ENCODE measurements at places on chromosomes 5 and 9. TPM values are rescaled to one million over a fixed set of nuclear protein-coding genes. Genes with fewer than 3 reads are reported as not detected.

- H3K36me3 ChIP-seq, result no peaks in the 10 kb centered on the region
- no peak overlapping the region for H3K27ac ChIP-seq
- no peaks in the 10 kb centered on the region for H3K4me1 ChIP-seq
- no peak for DNase-seq
- no peak overlapping the region for H3K4me3 ChIP-seq
These were observed 500.2 kb upstream of the CDH6 start for GRCh38 chr5:30693326-30693725.

- no peaks in the 10 kb centered on the region for H3K27me3 ChIP-seq
- H3K36me3 ChIP-seq, result no peaks in the 10 kb centered on the region
- no peak overlapping the region for H3K27ac ChIP-seq
- DNase-seq, result no peak
These were observed 78.2 kb downstream of the GOLM1 start for GRCh38 chr9:86021166-86021565.

DNA sequence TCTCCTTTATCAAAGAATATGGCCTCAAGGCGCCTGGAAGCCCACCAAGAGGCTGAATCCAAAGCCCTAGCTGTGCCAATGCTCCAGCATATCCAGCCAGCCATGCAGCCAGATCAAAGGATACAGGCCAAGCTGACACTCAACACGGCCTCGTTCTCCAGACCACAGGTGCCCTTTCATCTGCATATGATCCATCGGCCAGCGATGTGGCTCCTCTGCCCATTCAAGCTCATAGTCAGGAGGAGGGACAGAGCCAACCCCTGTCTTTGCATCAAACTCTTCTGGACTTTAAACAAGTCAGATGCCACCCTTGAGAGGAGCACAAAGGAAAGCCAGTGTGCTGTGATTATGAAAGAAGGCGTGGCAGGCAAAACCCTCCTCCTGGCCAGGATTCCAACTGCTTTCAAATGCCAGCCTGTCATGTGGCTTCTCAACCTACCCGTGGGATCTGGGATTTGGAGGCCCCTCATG is 42.5 kb downstream of the ADAM19 start:
- H3K27me3 ChIP-seq, result no peaks in the 10 kb centered on the region
- no peak for DNase-seq

DNA sequence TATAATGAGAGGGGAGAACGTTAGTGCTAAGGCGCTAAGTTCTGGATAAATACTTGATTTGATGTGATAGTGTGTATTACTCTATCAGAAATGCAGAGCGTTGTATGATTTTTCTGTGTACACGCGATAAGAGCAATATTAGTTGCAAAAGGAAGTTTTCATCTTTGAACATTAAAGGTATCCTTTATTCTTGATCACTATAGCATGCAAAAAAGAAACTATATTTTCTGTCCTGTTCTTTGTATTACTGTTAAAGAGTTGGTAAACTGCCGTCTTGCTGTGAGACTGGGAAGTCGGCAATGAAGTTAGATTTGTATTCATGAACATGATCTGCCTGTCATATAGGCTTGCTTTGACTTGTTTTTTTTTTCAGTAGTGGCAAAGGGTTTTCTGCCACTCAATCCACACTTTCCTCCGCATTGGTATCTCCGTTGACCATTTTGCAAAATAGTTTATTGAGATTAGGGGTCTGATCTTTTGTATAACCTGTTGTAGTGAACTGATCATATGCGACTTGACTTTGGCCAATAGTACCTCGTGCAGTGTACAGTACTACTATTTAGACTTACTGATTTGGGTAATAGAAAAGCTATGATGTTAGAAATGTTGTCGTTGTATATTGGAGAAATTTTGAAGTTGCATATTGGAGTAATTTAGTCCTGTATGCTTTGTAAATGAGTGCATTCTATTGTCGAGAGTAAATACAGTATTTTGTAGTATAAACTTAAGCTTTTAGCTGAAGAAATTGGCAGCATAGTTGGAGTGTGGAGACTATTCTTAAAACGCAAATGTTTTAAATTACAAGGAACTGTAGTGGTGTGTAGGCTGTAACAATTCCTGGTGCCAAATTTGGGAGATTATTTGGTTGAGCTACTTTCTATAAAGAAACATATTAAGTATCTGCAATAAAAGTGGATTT is 1.7 kb downstream of the DENND4C start:
- H3K36me3 ChIP-seq, result no peaks in the 10 kb centered on the region
- H3K27ac ChIP-seq, result peak overlapping the region; percentile 79
- H3K4me3 ChIP-seq, result peak overlapping the region; percentile 97
- no peaks in the 10 kb centered on the region for H3K4me1 ChIP-seq
- no peaks in the 10 kb centered on the region for H3K27me3 ChIP-seq

- DNase-seq, result no peak
- no peak overlapping the region for H3K27ac ChIP-seq
- H3K27me3 ChIP-seq, result no peaks in the 10 kb centered on the region
These were observed 1.3 kb downstream of the DMRT1 start for GRCh38 chr9:842635-843426.

- H3K36me3 ChIP-seq, result no peaks in the 10 kb centered on the region
- no peak overlapping the region for H3K27ac ChIP-seq
- no peaks in the 10 kb centered on the region for H3K4me1 ChIP-seq
- DNase-seq, result no peak
- H3K4me3 ChIP-seq, result no peak overlapping the region
- H3K27me3 ChIP-seq, result no peaks in the 10 kb centered on the region
These were observed 1325.0 kb upstream of the DMAC1 start for GRCh38 chr9:9124616-9125015.

DNA sequence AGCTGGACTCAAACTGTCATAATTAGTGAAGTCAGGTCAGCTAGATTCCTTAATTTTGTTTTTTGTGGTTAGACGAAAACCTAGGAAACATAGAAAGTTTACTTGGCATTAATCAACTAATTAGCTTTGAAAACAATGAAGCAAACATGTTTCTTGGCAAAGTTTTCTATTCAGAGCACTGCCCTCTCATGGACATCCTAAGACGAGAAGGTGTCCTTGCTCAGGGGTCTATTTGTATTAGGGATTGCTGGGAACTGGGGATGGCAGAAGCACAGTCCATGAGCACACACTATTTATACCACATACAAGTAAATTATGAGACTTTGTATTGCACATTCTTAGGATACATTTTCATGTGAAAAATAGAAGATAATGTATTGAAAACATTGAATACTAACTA is 49.7 kb downstream of the POC5 start:
- no peak for DNase-seq
- H3K36me3 ChIP-seq, result no peaks in the 10 kb centered on the region
- H3K27ac ChIP-seq, result no peak overlapping the region
- H3K27me3 ChIP-seq, result no peaks in the 10 kb centered on the region
- H3K4me1 ChIP-seq, result no peaks in the 10 kb centered on the region

DNA sequence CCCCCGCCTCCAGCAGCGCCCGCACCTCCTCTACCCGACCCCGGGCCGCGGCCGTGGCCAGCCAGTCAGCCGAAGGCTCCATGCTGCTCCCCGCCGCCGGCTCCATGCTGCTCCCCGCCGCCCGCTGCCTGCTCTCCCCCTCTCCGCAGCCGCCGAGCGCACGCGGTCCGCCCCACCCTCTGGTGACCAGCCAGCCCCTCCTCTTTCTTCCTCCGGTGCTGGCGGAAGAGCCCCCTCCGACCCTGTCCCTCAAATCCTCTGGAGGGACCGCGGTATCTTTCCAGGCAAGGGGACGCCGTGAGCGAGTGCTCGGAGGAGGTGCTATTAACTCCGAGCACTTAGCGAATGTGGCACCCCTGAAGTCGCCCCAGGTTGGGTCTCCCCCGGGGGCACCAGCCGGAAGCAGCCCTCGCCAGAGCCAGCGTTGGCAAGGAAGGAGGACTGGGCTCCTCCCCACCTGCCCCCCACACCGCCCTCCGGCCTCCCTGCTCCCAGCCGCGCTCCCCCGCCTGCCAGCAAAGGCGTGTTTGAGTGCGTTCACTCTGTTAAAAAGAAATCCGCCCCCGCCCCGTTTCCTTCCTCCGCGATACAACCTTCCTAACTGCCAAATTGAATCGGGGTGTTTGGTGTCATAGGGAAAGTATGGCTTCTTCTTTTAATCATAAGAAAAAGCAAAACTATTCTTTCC is 19.3 kb downstream of the CDKN2A start:
- no peaks in the 10 kb centered on the region for H3K27me3 ChIP-seq
- DNase-seq, result no peak
- H3K27ac ChIP-seq, result no peak overlapping the region
- no peaks in the 10 kb centered on the region for H3K4me1 ChIP-seq
- peak overlapping the region; percentile 3 for H3K4me3 ChIP-seq
- H3K36me3 ChIP-seq, result no peaks in the 10 kb centered on the region

DNA sequence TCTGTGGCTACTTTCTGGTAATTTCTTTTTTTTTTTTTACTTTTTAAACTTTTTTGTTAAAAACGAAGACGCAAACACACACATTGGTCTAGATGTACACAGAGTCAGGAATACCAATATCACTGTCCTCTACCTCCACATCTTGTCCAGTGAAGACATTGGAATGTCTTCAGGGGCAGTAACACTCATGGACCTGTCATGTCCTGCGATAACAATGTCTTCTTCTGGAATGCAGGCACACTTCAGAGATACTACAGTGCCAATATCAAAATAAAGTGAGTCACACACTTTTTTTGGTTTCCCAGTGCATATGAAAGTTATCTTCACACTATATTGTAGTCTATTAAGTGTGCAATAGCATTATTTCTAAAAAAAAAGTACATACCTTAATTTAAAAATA is 175.9 kb downstream of the ARRDC3 start:
- H3K27ac ChIP-seq, result no peak overlapping the region
- H3K36me3 ChIP-seq, result no peaks in the 10 kb centered on the region
- H3K27me3 ChIP-seq, result no peaks in the 10 kb centered on the region
- DNase-seq, result no peak

DNA sequence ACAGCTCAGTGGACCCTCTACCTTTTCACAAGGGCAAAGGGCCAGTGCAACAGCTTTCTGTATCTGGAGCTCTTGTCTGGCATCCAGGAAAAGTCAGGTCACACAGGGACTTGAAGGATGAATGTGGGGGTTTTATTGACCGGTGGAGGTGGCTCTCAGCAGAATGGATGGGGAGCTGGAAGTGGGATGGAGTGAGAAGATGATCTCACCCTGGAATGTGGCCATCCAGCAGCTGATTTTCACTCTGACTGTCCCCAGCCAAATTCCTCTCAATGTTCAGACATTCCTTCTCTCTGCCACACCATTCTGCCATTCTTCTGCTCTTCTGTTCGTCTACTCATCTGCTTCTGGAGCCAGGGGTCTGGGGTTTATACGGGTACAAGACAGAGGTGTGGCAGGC is 1119.9 kb downstream of the TAF11L14 start:
- no peaks in the 10 kb centered on the region for H3K36me3 ChIP-seq
- H3K4me3 ChIP-seq, result no peak overlapping the region
- no peak overlapping the region for H3K27ac ChIP-seq

DNA sequence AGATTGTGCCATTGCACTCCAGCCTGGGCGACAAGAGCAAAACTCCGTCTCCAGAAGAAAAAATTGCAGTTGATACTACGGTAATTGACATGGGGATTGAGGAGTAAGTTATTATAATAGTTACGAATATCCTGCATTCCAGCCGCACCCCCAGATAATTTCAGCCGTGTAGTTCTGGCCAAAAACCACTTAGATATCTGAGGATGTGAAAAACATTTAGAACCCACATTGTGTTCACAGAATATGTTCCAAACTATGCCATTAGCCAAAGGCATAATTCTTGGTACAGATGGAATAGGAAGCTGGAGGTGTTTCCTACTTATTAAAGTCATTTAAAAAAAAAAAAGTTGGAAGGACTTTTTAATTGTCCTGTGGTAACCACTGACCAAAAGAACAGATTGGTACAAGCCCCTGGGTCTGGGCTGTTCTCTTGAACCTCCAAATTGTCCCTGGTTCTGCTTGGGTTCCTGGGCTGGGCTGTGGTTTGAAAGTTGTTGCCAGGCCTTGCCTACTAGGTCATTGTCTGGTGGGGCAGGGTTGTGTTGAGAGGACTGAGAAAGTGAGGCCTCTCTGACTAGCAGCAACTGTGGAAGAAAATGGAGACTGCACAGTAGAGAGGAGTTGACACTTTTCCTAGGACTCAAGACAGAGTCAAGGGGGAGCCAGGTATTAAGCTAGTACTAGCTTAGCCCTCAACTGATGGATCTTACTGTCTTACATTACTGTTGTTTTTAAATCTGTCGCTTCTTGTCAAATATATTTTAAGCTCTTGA is 198.8 kb downstream of the NR3C1 start:
- no peaks in the 10 kb centered on the region for H3K27me3 ChIP-seq
- H3K36me3 ChIP-seq, result no peaks in the 10 kb centered on the region
- H3K4me1 ChIP-seq, result peaks cover 3% of the 10 kb centered on the region
- H3K4me3 ChIP-seq, result no peak overlapping the region

- H3K36me3 ChIP-seq, result peaks cover 3% of the 10 kb centered on the region
- peaks cover 11% of the 10 kb centered on the region for H3K4me1 ChIP-seq
- DNase-seq, result no peak
- H3K27me3 ChIP-seq, result no peaks in the 10 kb centered on the region
- peak overlapping the region; percentile 21 for H3K27ac ChIP-seq
These were observed 96.7 kb upstream of the PCA3 start for GRCh38 chr9:76667521-76667957.

- no peak overlapping the region for H3K4me3 ChIP-seq
- DNase-seq, result no peak
- no peaks in the 10 kb centered on the region for H3K4me1 ChIP-seq
- H3K27ac ChIP-seq, result no peak overlapping the region
- H3K36me3 ChIP-seq, result no peaks in the 10 kb centered on the region
These were observed 67.0 kb upstream of the EIF4EBP3 start for GRCh38 chr5:140480310-140481014.

- no peaks in the 10 kb centered on the region for H3K36me3 ChIP-seq
- no peaks in the 10 kb centered on the region for H3K4me1 ChIP-seq
- DNase-seq, result no peak
- H3K4me3 ChIP-seq, result no peak overlapping the region
These were observed 61.7 kb downstream of the HSPA4 start for GRCh38 chr5:133113331-133114061.

SFXN1 gene
- 26.9 TPM for total RNA-seq

PSIP1 gene
- 60.0 TPM for total RNA-seq

IL33 gene
- total RNA-seq, result 138 TPM

LCN15 gene
- not detected for total RNA-seq

Measured in aorta (tissue), 5 donors.